ENCODE measurements at places on chromosomes 6 and 20.
A peak's percentile ranks its signal among the peaks of the same experiment; 100 is the strongest.

DNA sequence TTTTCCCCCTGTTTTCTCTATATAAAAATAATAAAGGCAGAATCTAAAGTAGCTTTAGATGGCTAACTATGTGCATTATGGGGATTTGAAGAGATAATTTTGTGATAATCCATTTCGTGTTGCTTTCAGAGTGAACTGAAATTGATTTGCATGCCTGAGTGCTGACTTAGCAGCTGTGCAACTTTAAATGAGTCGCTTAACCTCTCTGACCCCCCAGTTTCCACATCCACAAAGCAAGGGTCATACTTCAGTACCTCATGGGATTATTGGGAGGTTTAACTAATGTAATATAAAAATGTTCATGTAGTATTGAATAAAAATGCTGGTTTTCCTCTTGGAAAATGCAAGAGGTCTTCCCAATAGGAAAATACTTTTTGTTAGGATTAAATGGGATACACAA lies 63.8 kb upstream of the FABP7 start:
- no peak for DNase-seq
- no peak overlapping the region for H3K4me3 ChIP-seq
- no peaks in the 10 kb centered on the region for H3K4me1 ChIP-seq
- H3K27me3 ChIP-seq, result no peaks in the 10 kb centered on the region
- no peak overlapping the region for H3K27ac ChIP-seq

DNA sequence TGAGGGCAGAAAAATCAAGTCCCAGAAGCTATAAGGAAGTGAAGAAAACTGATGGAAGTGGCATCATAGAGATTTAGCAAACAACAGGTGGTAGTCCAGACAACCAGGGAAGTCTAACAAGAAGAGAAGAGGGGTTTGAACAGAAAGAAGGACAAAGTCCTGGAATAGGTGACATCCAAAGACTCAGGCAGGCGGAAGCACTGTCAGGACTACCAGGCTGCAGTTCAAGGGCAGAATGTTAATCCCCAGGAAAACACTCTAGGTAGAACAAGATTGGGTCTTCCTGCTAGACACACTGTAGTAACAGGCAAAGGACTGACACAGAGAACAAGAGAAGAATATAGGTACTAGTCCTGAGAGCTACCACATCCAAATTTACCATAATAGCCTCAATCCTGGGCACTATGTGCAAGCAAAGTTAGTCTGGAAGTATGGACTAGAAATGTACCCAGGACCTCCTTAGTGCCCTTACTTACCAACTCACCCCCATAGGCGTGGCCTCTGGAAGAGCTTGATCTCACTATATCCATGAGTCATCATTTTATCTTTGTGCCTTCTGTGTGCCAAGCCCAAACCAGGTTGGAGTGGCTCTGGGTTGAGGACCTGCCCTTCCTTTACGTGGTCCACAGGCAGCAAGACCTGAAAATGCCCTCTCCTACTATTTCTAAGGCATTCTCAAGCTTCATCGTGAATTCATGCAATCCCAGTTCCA lies 2.2 kb upstream of the EPB41L2 start:
- H3K4me1 ChIP-seq, result peaks cover 10% of the 10 kb centered on the region
- no peak overlapping the region for H3K27ac ChIP-seq
- H3K27me3 ChIP-seq, result peaks cover 23% of the 10 kb centered on the region
- no peaks in the 10 kb centered on the region for H3K36me3 ChIP-seq
- DNase-seq, result no peak

DNA sequence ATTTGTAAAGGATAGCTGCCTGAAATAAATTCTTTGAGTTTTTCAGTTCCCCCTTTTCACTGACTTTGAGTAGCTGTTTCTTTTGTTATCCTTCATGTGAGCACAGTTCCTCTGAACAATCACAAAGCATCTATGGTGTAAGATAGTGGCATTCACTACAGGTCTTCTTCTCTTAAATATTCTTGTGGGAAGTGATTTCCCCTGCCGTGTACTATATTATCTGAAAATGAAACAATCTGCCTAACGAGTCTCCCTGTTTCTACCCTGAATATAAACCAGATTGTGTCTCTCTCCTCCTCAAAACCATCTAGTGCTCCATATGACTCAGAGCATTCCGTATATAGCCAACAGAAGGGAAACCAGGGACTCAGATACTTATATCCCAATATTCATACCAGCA lies 380.1 kb upstream of the SOX4 start:
- no peak for DNase-seq
- H3K27ac ChIP-seq, result no peak overlapping the region
- peaks cover 6% of the 10 kb centered on the region for H3K36me3 ChIP-seq

- H3K36me3 ChIP-seq, result no peaks in the 10 kb centered on the region
- H3K27ac ChIP-seq, result no peak overlapping the region
Measured at GRCh38 chr6:136007345-136007744, 155.8 kb downstream of the PDE7B start.

GRCh38 chr6:153989989-153990388 lies 49.1 kb upstream of the OPRM1 start:
- no peaks in the 10 kb centered on the region for H3K36me3 ChIP-seq
- H3K27me3 ChIP-seq, result no peaks in the 10 kb centered on the region
- no peak overlapping the region for H3K4me3 ChIP-seq
- H3K27ac ChIP-seq, result no peak overlapping the region
- no peak for DNase-seq

GRCh38 chr6:98547634-98548033 lies 286.7 kb upstream of the POU3F2 start:
- H3K4me3 ChIP-seq, result no peak overlapping the region
- no peaks in the 10 kb centered on the region for H3K4me1 ChIP-seq
- no peaks in the 10 kb centered on the region for H3K27me3 ChIP-seq
- no peaks in the 10 kb centered on the region for H3K36me3 ChIP-seq
- no peak for DNase-seq
- no peak overlapping the region for H3K27ac ChIP-seq

- H3K4me3 ChIP-seq, result no peak overlapping the region
- no peaks in the 10 kb centered on the region for H3K4me1 ChIP-seq
- H3K27me3 ChIP-seq, result no peaks in the 10 kb centered on the region
- no peaks in the 10 kb centered on the region for H3K36me3 ChIP-seq
- no peak overlapping the region for H3K27ac ChIP-seq
Measured at GRCh38 chr6:165451838-165452237, 142.4 kb upstream of the C6orf118 start.

- H3K27ac ChIP-seq, result peak overlapping the region; percentile 1
- no peak for DNase-seq
- peaks cover 44% of the 10 kb centered on the region for H3K4me1 ChIP-seq
- no peaks in the 10 kb centered on the region for H3K27me3 ChIP-seq
Measured at GRCh38 chr6:15358579-15359327, 112.9 kb downstream of the JARID2 start.

All from natural killer cell treated with Interleukin-12 subunit alpha and Interleukin-12 subunit beta and Interleukin-15 and Interleukin-18, amount 100 ng/mL, for 72 hours (primary cell).